ENCODE measurements at places on chromosomes 5 and 9.

- no peak for DNase-seq
These were observed 4.5 kb downstream of the FANCC start for GRCh38 chr9:95313010-95313498.

- DNase-seq = no peak
These were observed 170.6 kb downstream of the RAB3C start for GRCh38 chr5:58753446-58753845.

GRCh38 chr5:131185523-131186104 lies 14.9 kb downstream of the LYRM7 start:
- no peak for DNase-seq

GRCh38 chr5:163489055-163489744 lies 16.2 kb upstream of the MAT2B start:
- no peak for DNase-seq

DNA sequence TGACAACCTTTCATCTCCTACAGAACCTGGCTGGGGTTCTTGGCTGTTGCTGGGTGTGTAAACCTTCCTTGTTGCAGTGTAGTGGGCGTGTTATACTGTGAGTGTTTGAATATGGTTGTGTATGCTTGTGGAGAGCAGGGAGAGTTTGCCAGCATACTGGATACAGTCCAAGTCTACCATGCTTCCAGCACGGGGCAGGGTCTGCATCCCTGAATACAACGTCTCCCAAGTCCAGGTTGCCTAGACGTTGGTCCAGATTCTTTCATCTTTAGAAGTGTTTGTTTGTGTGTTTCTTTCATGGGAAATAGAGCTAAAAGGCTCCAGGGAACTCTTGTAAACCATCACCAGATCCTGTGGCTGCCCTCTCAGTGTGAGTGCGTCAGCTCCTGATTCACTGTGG lies 46.4 kb downstream of the SYK start:
- no peak for DNase-seq

- DNase-seq = no peak
These were observed 821.6 kb downstream of the TLE1 start for GRCh38 chr9:80867731-80868130.

DNA sequence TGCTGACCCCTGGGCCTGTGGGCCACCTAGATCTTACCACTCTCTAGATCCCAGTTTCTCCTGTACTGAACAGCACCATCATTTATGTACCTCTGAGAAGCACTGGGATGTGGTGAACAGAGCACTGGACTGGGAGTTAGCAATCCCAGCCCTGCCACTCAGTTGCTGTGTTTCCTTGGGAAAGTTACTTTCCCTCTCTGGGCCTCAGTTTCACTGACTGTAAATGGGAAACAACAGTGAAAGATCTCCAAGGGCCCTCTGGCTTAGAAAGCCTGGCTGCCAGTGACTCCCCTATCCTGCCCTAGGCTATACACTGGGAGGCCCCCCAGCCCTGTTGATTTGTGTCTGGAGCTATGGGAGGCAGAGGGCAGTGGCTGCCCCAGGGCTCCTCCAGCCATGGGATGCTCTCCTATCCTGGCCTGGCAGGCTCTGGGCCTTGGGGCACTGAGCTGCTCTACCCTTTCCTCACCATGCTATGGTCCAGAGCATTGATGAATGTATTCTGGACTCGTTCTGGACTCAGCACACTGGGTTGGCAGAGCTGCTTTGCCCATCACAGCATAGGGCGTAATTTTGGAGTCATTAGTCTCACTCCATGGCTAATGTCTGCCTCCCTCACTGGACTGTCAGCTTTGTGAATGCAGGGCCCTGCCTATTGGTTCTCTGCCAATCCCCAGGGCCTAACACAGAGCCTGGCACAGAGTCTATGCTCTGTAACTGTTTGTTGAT lies 99.3 kb downstream of the RGS3 start:
- no peak for DNase-seq

GRCh38 chr9:14782286-14783051 lies 59.9 kb upstream of the CER1 start:
- DNase-seq = no peak

DNA sequence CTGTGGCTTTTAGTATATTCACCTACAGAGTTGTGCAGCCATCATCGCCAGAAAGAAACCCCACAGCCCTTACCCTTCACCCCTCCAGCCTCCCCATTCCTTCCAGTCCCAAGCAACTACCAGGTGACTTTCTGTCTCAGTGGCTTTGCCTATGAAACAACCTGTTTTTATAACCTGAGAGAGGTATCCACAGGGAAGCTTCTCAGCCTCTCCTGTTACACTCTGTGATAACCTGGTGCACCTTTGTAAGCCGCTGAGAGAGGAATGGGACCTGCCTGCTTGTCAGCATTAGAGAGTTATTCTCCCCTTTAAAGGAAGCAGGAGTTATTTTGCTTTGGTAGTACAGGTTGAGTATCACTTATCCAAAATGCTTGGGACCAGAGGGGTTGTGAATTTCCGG lies 93.6 kb downstream of the TRIO start:
- no peak for DNase-seq

GRCh38 chr5:41191249-41191648 lies 22.1 kb downstream of the C6 start:
- DNase-seq = no peak

- DNase-seq = no peak
These were observed 29.9 kb downstream of the MRPL22 start for GRCh38 chr5:154970759-154971158.

GRCh38 chr5:81779125-81779915 lies 28.4 kb upstream of the SSBP2 start:
- peak; percentile 63 for DNase-seq

DNA sequence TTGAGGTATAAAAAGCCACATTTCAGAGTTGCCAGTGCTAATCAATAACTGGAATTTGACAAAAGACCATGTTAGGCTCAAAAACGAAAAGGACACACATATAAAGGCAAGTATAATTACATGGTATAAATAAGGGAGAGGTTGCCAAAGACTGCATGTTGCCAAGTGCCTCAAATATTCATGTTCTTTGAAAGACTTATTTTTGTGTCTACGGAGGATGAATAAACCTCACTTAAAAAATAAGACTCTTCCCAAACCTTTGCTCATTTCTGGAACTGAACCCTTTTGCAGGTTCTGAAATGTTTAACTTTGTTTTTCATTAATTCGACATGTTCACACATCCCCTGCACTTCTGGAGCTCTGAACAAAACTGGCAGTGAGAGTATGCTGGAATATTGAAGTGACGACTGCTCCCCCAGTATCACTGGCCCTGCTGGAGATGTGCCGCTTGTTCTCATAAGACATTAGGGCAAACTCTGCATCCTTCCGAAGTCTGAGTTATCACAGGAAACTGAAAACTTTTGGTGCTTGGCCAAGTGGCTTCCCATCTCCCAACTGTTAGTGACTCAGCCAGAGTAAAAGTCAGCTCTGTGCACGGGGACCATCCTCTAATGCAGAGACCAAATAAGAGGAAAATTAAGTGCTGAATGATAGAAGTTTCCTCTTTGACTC lies 336.8 kb downstream of the GLIS3 start:
- DNase-seq = no peak

- DNase-seq = no peak
These were observed 46.0 kb downstream of the CRB2 start for GRCh38 chr9:123401879-123402513.

DNA sequence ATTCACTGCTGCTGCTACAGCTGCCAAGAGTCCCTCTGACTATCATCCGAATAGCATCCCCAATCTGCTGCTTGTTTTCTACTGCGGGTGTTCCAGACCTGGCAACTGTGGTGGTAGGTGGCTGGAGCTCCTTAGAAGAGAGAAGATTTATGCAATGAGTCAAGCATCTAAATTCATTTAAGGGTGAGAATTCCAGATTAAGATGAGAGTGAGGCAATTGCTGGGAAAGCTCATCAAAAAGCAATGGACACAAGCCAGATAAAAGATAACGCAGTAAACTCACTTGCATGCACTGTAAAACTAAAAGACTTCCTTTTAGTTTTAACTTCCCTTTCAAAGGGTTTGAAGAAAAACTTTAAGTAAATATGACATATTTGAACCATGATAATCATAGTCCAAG lies 3.9 kb downstream of the PLK2 start:
- no peak for DNase-seq

DNA sequence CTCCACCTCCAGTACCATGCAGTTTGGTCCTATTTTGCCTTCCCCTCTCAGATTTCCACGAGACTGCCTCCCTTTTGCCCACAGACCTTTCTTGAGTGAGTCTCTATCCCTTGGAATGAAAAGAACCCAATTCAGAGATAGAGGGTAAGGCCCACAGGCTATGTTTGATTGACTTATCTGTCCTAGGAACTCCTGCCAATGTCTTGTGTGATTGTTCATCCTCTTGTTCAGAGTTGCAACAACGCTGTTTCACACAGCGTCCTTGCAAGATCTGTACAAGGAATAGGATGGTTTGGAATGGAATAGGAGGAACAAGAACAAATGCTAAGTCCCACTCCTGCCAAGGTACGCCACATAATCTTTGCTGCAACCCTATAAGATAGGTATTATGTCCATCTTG lies 142.2 kb upstream of the ABCA1 start:
- no peak for DNase-seq

- DNase-seq = no peak
These were observed 9.7 kb downstream of the KIF20A start for GRCh38 chr5:138188626-138189025.

DNA sequence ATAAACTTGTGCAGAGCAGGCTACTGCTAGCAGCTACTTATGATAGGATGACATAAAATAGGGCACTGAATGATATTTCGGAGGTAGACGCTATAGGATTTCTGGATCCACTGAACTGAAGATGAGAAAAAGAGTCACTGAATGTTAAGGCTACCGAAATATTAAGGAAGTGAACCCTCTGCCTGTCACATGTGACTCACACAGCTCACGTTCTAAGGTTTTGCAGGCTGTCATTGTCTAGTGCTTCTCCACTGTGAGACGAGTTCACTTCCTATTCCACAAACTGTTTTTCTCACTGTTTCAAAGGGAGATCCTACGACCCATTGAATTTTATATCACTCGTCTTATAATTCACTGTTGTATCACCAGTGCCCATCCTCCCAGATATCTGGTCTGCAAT lies 100.8 kb downstream of the CTNND2 start:
- DNase-seq = no peak

GRCh38 chr9:125091121-125091520 lies 52.2 kb downstream of the SCAI start:
- DNase-seq = no peak

DNA sequence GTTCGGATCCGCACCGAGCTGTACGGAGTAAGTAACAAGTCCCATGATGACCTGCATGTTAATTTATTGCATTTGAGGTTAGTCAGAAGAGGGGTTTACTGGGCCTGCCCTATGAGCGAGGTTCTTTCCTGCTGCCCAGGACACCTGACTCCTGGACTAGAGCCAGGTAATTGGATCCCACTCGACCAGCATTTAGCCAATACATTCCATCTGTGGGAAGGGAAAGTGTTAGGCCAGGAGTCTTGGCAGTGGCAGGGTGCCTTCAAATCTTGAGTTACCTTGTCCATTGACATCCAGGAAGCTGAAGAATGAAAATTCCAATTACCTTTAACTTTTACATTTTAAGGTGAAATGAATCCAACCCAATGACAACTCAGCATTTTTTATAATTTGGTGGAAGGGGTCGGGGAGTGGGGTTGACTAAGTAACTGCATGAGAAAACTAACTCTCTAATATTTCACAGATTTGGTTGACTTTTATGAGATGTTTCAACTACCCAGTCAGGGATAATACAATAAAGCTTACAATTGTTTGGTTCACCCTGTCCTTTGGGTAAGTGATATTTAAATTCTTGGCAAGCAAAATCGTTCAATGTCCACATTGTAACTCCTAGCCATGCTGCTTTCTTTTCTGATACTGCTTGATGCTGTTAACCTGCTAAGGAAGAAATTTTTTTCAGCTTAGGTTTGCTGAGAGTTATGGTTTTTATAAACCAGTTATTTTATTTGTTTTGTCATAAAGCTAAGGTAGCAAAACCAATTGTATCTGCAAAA lies 111.6 kb upstream of the IQGAP2 start:
- DNase-seq = no peak

GRCh38 chr5:133870661-133871060 lies 97.8 kb downstream of the C5orf15 start:
- DNase-seq = no peak

DNA sequence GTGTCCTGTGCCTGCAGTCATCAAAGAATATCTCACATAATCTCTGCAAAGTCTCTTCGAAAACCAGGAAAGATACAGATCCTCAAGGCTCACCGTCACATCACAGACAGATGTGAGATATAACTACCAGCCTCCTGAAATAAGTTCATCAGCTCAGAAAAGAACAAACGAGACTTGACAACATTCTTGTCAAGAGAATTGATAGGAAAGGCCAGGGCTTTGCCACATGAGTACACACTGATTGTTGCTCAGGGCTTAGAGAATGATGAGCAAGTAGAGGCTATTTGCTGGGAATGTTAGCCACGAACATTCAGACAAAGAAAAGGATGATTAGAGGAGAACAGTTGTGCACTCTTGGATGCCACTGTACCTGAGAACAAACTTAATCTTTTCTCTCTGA lies 535.1 kb downstream of the ELAVL2 start:
- no peak for DNase-seq

- peak; percentile 84 for DNase-seq
These were observed 40.6 kb upstream of the ITGA2 start for GRCh38 chr5:52948418-52949076.

- no peak for DNase-seq
These were observed 165.0 kb upstream of the ZNF462 start for GRCh38 chr9:106697750-106698502.

DNA sequence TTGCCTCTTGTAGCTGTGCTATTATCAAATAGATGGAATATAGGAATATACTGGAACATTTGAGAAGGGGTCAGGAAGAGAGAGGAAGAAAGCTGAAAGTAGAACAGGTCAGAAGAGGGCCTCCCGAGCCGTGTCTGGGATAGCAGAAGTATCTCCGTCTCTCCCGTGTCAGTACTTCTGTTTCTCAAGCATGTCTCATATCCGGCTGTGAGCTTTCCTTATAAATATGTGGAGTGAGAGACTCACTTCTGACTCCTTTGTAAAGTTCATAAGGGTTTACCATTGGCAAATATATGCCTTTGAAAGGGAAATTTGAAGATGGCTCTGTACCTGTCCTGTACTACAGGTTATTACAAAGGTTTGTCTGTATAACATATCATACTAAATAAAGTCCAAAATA lies 50.3 kb downstream of the MOCS2 start:
- DNase-seq = no peak

- no peak for DNase-seq
These were observed 280.4 kb downstream of the ZSWIM6 start for GRCh38 chr5:61612431-61612830.
